Brain (organoid and tissue), 16 donors: ENCODE measurements at places on chromosomes 16 and 17.

- DNase-seq, result no peak
Observed at GRCh38 chr17:42581744-42582270, 4.3 kb upstream of the PSMC3IP start.

GRCh38 chr16:75372236-75372856 lies 61.0 kb downstream of the CFDP1 start:
- no peak for DNase-seq

- DNase-seq, result no peak
Observed at GRCh38 chr17:1997289-1997926, 27.7 kb downstream of the RTN4RL1 start.

DNA sequence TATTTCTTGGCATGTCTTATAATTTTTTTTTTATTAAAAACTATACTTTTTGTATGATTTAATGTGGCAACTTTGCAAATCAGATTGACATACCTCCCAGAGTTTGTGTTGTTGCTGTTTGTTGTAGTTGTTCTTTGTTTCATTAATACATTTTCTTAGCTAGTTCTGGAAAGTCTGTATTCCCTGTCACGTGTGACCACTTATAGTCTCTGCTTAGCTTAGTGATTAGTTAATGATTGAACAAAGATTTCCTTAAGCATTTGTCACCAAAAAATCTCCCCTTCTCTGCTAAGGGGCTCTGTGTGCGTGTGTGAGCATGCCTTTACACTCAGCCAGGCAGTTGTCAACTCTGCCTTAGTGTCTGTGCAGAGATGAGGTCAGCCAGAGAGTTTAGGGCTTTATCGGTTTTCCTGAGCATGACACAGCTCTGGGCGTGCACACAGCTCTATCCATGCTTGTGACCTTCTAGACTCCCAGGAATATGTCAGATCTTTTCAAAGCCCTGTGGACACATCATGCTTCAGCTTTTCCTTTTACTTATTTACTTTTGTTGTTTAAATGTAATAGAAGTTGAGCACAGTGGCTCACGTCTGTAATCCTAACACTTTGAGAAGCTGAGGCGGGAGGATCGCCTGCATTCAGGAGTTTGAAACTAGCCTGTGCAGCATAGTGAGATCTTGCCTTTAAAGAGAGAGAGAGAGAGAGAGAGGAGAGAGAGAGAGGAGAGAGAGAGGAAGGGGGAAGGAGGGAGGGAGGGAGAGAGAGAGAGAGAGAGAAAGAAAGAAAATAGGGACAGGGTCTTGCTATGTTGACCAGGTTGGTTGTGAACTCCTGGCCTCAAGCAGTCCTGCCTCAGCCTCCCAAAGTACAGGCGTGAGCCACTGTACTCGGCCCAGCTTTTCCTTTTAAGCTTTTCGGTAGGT lies 21.9 kb downstream of the DNAI2 start:
- DNase-seq, result no peak

DNA sequence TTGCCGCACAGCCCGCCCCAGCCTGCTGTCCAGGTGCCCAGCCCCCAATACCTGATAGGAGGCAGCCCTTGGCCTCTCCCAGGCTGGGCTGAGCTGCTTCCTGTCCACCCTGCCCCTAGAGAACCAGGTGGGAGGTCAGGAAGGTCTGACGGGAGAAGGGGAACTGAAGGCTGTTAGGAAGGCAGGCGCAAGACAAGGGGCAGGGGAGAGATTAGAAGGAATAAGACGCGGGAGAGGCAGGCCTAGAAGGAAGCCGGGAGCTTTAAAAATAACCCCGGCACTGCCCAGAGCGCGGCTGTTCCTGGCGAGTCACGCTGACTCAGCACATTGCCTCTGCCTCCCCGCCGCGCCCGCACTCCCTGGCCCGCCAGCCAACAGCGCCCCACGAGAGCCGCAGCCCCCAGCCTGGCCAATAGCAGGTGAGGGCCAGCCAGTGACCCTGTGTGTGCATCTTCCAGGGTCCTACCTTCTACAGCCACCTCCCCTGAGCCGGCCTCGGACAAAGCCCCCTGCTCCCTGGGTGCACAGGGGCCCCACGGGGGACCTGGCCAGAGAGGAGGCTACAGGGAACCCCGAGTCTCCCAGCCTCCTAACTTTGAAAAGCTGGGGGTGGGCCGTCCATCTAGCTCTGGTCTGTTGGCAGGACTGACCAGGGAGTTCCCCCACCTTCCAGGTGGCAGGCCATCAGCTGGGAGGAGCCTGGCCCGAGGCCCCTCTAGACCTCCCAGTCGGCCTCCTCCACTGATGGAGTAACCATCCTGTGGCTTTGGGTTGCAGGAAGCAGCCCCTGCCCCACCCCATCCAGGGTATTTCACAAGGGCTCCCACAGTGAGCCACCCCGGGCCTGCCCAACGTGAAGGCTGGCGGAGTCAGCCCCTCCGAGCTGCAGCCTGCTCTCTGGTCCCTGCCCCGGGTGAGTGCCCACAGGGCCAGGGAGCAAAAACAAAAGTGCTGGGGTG lies 4.0 kb downstream of the MAFG start:
- no peak for DNase-seq

- no peak for DNase-seq
Observed at GRCh38 chr17:52410781-52411180, 252.3 kb upstream of the CA10 start.

DNA sequence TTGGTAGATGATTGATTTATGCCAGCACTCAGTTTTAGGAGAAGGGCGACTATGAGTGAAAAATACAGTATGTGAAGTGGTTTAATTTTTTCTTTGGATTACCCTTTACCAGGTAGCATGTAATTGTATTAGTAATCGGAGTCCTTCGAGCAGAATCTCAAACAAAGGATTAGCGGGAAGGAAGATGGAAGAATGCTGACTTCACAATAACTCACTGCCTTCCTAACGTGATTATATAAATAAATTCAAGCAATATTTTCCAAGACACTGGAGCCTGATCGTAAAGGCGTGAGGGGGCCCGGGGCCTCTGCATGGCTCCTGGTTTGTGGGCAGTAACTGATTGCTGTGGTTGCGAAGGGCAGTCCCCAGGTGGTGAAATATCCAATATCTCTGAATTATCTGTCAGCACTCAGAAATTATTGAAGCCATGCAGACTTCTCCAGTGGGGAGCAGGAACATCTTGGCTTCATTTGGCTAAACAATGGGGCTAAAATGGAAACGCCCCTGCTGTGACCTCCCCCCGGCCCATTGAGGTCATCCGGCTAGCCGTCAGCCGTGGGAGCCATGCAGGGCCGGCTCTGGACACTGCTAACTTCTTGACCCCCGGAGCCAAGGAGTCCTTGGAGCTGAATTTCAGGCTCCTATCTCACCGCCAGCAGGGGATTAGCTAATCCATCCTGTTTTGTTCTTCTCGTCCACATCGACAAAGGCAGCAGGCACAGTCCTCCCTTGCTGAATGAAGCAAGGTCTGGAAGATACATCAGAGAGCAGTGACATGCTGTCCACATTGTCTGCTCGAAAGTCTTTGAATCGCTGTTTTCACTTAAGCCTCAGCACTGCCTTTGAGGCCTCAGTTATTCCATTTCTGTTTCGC lies 295.9 kb upstream of the N4BP1 start:
- peak; percentile 75 for DNase-seq

DNA sequence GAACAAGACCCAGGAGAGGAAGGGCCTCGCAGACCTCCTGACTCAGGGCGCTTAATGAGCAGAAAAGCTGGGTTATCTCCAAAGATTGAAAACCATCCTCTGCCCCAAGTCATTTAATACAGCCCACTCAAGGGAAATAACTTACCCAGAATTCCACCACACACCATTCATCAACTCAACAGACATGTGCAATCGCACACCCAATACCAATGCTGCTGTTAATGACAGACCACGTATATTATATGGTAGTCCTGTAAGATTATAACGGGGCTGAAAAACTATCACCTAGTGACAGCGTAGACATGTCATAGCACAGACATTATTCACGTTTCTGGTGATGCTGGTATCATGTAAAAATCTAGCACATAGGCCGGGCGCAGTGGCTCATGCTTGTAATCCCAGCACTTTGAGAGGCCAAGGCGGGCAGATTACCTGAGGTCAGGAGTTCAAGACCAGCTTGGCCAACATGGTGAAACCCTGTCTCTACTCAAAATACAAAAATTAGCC lies 52.5 kb upstream of the HELZ start:
- no peak for DNase-seq
